Hepatocyte (in vitro differentiated cells): ENCODE measurements at places on chromosomes 7 and 10. TPM values are rescaled to one million over a fixed set of nuclear protein-coding genes. Genes with fewer than 3 reads are reported as not detected.

DNA sequence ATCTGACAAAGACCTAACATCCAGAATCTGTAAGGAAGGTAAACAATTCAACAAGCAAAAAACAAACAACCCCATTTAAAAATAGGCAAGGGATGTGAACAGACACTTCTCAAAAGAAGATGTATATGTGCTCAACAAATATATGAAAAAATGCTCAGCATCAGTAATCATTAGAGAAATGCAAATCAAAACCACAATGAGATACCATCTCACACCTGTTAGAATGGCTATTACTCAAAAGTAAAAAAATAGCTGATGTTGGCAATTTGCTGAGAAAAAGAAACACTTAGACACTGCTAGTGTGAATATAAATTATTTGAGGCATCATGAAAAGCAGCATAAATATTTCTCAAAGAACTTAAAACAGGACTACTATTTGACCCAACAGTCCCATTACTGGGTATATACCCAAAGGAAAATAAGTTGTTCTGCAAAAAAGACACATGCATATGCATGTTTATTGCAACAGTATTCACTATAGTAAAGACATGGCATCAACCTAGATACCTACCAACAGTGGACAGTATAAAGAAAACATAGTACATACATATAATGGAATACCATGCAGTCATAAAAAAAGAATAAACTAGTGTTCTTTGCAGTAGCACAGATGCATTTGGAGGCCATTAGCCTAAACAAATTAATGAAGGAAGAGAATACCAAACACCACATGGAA lies 980.1 kb downstream of the KCNMA1 start:
- no peak for DNase-seq

- peak; percentile 70 for DNase-seq
These were observed 19.2 kb upstream of the SMO start for GRCh38 chr7:129169171-129169671.

GRCh38 chr7:82375713-82376112 lies 67.9 kb downstream of the CACNA2D1 start:
- no peak for DNase-seq

DNA sequence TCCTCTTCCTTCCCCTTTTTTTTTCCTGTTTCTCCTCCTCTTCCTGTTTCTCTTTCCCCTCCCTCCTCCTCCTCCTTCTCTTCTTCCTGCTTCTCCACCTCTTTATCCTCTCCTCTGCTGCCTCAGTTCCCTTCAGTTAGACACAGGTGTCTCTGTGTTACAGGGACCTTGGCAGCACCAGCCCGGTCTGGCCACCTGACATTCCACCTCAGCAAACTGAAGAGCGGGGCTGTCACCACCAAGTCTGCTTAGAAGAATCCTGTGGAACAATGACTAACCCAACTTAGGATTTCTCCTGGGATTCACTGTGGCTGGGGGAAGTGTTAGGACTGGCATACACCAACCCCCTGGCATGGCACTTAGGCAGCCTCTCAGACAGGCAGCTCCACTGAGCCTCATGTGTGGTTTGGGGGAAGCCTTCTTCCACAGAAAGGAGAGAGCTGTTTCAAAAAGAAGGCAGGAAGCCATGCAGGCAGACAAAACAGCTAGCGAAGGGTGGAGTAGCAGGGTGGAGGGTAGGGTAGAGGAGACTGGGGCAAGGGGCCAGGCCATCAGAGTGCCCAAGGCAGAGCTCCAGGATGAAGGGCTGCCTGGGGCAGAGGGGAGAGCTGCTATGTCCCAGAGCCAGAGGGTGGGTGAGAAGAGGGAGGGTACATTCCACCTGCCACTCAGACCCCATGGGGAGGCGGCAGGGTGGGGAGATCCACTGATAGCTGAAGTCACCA lies 13.2 kb upstream of the GDF10 start:
- DNase-seq: no peak

- DNase-seq: no peak
These were observed 47.7 kb upstream of the BICC1 start for GRCh38 chr10:58464956-58465355.

Gene TBX20
- 14.7 and 14.8 TPM in 2 replicates for total RNA-seq

Gene GNGT1
- not detected in 2 replicates for total RNA-seq

Gene PCLO
- 4.2 and 8.1 TPM in 2 replicates for total RNA-seq

Gene ACSL5
- 40.2 and 43.1 TPM in 2 replicates for total RNA-seq
